Stimulated activated CD4-positive, alpha-beta T cell treated with anti-CD3 and anti-CD28 coated beads, Interleukin-1b, Interleukin-23, amount 100 ng/mL, for 1 hour (primary cell): ENCODE measurements at places on chromosomes 16 and 17.

GRCh38 chr17:45302649-45303173 is 14.1 kb downstream of the MAP3K14 start:
- no peak for DNase-seq

DNA sequence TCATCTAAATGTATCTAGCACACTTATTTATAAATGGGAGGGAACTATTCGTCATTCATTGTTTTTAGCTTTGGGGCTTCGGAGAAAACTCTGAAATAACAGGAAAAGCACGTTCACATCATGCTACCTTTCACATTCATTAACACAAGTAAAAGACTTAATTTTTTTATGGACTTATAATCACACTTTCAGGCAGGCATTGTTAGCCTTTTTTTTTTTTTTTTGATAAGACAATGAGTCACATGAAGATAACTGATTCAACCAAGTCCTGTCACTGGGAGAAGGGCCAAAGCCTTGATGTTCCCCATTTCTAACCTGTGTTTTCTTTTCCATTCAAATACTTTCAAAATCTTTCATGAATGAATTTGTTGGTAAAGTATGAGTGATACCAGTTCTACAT is 631.3 kb upstream of the CA10 start:
- no peak for DNase-seq

GRCh38 chr16:24537474-24538337 is 1.7 kb upstream of the RBBP6 start:
- no peak for DNase-seq

DNA sequence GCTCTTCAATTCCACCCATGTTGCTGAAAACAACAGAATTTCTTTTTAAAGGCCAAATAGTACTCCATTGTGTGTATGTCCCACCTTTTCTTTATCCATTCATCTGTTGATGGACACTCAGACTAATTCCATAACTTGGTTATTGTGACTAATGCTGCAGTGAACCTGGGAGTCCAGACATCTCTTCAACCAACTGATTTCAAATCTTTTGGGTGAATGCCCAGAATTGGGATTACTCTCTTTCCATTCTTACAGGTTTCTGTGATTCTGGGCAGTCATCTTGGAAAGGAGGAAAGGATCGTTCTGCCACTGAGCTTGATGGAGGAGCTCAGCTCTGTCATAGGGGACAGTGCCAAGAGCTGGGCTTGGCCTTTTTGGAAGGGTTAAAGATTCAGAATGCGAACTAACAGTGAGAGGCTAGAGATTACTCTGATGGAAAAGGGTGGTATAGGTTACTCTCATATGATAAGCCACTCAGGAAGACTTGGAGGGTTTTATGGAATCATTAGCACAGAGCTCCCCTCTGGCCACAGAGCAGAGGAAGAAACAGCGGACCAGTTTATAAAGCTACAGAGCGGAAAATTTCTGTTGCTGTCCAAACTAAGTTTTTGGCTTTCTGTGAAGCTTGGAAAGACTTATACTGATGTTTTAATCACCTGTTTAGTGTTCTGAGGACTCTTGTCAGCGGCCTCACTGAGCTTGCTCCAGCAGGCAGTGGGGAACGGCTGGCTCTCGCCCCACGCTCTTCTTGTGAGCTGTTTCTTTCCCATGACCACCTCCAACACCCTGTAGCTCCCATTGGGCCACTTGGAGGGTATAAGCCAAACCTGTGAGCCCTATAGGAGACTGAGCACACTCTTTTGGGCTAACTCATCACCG is 48.3 kb downstream of the HIC1 start:
- DNase-seq, result no peak

DNA sequence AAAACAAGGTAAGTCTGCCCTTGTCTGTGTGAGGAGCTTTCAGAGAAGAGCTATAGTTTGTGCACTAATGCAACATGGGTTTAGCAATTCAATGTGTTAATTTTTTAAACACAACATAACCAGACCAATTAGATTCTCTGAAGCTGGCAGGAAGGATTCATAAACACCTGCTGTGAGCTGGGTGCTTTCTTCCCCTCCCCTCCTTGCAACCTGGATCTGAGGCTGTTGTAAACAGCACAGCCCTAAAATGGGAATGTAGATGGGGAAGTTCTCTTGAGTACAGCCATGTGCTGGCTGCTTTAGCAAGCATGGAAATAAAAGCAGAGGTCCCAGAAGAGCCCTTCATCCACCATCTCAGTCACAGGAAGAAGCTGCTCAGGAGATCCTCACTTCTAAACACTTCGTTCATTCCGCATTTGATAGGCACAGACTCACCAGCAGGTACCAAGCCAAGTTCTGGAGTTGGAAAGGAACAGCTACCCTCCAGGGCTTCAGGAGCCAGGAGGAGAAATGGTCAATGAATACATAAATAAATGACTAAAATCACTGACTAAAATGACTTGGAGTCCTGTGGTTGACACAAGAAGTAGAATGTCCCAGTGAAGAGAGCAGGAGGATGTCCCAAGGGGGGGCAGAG is 21.7 kb downstream of the AXIN2 start:
- no peak for DNase-seq

GRCh38 chr17:7064261-7064660 is 15.8 kb downstream of the CLEC10A start:
- DNase-seq, result no peak

DNA sequence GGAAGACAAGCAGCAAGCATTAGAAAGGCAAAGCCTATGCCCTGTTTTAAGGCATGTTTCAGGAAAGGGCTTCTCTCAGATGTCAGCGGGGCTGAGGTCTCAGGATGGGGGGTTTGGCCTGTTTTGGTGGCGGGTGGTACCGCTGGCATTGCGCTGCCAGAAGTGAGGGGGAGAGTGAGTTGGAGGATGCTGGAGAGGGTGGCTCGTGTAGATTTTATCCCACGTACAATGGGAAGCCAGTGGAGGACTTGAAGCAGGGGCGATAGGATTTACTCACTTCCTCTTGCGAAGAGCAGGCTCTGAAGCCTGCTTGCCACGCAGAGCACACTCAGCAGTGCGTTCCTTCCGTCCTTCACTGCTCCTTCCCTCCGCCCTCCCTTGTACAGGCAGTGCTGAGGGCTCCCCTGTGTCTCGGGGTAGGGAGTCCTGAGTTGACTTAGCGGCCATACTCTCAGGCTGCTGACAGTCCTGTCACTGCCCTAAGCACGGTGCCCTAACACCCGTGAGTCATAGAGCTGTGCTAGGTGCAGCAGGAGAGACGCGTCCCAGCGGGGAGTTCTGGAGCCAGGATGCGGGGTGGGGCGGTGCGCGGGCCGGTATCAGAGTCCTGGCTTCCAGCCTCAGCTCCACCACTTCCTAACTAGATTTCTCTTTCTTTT is 113.1 kb downstream of the SNX29 start:
- DNase-seq, result no peak
